Activated CD4-positive, CD25-positive, alpha-beta regulatory T cell treated with anti-CD3 and anti-CD28 coated beads, Interleukin-2, amount 50 U/mL, for 16 hours (primary cell): ENCODE measurements at places on chromosomes 11 and 22.

- no peak for DNase-seq
Measured at GRCh38 chr11:11584530-11584810, 37.3 kb downstream of the GALNT18 start.

DNA sequence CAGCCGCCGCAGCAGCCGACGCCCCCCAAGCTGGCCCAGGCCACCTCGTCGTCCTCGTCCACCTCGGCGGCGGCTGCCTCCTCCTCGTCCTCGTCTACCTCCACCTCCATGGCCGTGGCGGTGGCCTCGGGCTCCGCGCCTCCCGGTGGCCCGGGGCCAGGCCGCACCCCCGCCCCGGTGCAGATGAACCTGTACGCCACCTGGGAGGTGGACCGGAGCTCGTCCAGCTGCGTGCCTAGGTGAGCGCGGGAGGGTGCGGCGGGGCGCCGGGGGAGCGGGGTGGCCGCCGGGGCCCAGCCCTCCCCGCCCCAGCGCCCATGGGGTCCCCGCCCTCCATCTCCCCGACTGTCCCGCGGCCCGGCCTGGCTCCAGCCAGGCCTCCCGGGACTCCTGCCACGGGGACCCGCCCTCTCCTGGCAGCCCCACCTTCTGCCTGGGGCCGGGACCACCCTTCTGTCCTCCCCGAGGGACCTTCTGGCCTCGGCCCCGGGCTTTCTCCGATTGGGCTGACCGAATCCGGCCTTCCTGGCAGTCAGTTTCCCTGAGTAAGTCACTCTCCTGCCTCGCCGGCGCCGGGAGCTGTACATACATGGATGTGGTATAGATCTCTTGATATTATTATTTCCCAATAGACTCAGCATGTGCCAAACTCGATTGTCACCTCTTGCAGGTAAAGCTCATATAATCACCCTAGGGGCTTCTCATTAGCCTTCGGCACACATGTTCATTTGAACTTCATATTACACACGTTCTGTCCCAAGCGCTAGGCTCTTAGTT is 720 bp downstream of the PACS1 start:
- no peak for DNase-seq

- DNase-seq = no peak
Measured at GRCh38 chr11:118633319-118633690, 25.9 kb downstream of the PHLDB1 start.

DNA sequence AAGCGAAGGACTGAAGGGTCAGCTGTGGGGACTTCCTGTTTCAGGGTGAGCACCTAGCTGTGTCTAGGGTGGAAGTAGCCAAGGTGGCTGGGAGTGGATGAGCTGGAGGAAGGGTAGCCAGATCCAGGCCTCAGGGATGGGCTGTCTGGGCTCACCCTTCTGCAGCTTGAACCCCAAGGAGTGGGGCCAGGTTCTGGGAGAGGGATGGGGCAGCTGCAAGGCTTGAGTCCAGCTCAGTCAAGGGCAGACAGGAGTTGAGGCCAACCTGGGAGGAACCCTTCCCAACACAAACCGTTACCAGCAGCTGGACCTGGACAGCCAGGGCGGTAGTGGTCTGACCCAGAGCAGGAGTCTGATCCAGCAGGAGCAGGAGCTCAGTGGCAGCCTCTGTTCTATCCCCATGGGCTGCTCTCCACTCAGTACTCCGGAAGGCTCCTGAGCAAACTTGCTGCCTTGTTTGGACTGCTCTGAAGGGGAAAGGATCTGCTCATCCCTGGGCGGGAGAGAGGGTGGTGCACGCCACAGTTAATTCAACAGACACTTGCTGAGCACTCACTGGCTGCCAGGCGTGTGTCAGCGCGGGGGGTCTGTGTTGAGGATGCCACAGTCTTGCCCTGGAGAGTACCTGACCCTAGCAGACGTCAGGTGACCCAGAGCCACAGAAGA is 53.8 kb upstream of the THY1 start:
- DNase-seq = no peak

DNA sequence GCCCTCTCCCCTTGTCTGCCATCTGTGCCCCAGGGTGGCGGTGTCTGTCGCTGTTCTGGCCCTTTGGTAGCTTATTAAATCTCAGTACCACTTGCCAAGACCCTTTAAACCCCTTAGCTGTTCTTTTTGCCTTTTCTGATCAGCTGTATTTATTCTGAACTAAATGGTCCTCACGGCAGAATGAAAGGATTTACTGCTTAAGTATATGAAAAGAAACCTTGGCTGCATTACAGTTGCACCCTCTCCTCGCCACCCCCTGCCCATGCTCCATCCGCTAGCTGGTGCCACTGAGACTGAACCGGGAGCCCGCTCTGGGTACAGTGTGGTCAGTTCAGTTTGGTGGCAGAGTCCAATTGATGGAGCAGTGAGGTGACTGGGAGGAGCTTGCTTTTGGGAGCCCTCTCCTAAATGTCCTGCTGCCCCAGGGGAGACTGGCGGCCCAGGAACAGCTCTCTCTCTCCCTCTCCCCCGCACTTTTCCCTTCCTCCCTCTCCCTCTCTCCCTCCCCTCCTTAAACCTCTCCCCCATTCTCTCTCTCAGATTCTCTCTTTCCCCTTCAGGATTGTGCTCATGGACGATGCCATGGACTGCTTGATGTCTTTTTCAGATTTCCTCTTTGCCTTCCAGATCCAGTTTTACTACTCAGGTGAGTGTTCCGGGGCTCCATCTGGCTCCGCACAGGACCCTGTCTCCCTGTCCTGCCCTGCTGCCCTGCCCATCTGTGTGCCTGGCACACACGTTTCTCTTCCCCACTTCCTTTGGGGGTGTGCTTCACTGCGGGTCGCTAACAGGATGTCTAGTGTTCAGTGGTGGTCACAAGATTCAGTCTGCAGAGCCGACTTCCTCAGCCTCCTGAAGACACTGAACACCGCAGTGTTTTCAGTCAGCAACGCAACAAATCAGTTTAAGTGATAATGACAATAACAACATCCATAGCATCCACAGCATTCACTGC is 21.8 kb downstream of the ARFGAP2 start:
- no peak for DNase-seq

- no peak for DNase-seq
Measured at GRCh38 chr11:112363527-112363926, 102.9 kb upstream of the PLET1 start.

DNA sequence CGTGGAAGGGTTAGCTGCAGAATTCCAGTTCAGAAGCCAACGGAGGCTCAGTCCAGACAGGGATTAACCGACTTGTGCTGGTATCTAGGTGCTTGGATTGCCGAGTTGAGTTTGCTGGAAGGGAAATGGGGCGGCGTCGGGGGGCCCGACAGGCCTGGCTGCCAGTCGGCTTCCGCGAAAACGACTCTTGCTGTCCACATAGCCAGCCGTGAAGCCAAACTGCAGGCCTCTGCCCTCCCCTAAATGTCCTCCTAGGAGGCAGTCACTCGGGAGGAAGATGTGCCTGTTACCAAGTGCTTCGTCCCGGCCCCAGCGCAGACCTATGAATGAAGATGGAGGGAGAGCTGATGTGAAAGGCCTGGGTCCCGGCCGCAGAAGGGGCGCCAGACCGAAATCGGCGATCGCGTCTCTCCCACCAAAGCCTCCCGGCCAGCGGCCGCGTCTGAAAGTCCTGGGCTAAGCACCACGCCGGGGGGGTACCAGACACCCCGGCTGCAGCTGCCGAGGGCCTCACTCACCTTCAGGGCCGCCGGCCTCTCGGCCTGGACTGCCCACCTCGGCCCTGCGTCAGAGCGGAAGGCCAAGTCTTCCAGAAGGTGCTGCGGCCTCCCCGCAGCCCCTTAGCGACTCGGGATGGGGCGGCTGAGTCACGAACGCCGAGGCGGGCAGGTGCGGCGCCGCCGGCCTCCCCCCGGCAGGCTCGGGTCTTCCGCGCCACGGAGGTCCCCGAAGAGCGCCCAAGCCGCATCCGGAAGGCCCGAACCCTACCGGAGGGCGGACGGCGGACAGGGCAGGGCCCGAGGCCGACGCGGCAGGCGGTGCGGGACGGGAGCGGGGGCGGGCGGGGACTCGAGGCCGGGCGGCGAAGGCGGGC is 7.5 kb downstream of the DPAGT1 start:
- DNase-seq = no peak

DNA sequence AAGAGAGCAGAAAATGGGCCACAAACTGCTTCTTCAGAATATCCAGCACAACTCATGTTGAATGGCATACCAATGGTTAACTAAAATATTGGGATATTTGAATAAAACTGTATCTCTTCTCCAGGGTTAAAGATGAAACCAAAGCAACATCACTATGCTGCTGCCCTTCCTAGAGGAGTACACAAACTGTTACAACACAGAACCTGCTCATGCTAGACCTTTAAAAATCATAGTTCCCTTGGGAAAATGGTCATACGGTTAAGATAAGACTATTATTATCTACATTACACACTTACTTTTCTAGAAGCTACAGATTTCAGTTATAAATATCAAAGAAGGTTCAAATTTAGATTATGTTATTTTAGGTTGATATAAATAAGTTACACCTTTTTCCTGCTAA is 78.6 kb upstream of the TP53AIP1 start:
- no peak for DNase-seq

DNA sequence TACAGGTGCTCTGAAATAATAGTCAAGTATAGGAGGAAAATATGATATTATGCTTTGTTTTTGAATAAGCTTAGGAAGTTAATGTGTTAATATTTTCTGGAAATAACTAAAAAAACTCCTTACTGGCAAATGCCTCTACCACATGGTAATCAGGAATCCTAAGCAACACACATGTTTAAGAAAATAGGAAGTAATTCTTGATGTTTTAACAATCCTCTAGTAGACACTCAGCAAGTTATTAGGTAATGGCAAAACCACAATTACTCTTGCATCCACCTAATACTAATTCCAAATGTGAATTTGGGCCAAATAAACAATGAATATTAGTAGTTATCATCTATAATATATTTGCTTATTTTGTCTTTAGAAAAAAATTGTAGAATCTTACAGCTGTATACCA is 53.6 kb downstream of the SLC35F2 start:
- DNase-seq = no peak

GRCh38 chr11:119352857-119353260 is 6.4 kb upstream of the MFRP start:
- no peak for DNase-seq

DNA sequence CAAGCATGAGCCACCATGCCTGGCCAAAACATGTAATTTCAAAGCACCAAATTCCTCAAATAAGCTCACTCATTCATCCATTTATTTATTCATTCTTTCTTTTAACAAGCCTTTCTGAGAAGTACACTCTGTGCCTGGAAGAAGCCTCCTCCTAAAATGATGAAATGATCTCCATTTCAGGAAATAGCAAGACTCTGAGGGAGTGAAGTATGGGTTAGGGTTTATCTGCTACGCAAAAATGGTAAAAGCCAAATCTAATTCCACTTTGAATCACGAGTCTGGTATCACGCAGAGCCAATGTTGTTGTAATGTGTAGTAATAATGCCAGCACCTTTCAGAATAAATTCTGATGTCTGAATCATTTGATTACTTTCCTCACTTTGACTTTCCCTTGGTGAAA is 1041.8 kb downstream of the LRRC4C start:
- no peak for DNase-seq

DNA sequence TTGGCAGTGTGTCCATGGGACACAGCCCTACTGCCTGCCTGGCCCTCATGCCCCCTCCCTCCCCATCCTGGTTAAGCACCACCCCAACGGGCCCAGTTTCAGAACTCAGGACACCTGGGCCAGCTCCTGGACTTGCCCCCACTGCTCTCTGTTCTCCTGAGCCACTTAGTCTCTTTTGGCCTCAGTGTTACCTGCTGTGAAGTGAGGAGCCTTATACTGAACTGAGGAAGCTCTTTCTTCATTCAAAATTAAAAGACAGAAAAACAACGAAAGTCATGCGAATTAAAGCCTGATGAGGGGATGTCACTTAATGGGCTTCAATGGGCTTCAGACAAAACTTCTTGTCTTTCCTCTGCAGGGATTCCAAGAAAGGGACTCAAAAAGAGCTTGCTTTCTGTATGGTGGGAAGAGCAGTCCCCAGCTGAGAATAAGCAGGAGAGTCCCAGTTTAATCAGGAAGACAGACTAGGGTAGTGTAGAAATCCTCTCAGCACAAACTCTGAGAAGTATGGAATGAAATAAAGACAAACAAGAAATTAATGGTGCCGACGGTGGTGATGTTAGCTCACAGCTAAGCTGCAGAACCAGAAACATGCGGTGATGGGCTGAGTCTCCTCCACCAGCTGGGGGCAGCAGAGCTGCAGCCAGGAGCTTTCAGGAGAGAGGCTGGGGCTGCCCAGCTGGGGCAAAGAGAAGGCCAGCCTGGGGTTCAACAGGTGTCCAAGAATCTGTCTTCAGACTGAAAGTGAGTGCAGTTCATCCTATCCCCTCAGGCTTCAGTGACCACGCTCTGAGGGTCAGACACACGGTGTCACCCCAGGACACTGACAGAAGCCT is 101.0 kb downstream of the GGTLC2 start:
- no peak for DNase-seq

DNA sequence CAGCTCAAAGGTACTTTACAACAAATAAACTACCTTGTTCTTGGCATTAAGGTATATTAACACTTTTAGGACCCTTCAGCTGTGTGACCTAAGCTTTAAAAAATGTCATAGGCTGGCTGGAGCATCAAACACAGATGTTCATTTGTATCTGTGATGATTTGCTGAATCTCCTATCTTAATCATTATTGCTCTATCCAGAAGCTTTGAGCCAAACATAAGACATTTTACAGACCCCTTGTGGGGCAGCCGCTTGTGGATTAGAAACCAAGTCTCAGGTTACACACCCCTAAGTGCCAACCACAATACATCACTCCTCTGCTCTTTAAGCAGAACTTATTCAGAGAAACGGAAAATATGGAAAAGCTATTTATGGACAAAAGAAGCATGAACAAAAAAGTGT is 394.2 kb upstream of the CCDC90B start:
- no peak for DNase-seq

DNA sequence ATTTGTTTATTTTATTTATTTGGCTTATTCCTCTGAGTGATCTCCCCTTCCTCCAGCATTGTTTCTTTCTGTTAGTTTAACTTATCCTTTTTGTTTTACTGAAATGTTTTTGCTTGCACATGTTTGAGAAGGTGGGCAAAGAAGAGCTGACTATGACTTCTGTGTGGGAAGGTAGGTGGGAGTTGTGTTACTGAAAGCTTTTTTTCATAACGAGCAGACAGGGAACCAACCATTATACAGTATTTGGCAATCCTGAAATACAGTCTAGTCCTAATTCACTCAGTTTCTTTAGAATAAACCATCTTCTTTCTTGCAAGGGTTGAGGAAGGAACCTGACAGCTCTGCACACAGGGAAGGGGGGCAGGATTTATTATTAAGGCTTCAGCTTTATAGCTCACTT is 37.0 kb upstream of the PAK1 start:
- DNase-seq = no peak

- no peak for DNase-seq
Measured at GRCh38 chr11:43907028-43907975, 26.7 kb downstream of the ALKBH3 start.

DNA sequence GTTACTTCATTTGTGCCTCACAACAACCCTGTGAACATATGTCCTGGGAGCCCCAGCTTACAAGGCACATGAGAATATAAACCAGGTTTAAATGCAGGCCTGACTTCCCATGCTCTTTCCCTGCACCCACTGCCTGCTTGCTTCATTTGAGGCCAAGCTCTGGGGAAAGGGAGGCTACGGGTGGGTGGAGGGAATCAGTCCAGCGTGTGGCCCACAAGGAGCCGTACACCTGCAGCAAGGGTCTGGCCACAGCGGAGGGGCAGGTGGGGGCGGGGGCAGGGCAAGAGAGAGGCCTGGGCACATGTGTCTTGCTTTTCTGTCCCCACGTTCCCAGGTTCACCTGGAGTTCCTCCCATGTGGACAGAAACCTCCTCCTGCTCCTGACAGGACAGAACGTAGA is 26.2 kb downstream of the FAM83F start:
- no peak for DNase-seq
